Cardiac muscle cell (in vitro differentiated cells and primary cell): ENCODE measurements at places on chromosomes 4 and X.

DNA sequence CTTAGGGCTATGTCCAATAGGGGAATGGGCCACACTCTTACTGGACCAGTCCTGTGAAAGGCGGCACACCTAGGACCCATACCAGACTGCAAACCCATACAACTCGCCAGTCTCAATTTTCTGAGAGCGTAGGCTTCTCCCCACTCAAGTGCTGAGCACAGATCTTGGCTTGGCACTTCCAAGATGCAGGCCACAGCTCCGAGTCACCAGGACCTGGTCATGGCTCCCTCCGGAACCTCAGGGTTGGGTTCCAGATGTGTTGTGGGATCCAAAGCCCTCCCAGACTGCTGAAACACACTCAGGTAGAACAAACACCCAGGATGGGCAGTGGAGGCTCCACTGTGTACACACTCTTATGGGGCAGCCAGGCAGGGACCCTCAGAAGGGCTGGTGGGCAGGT is 103.3 kb downstream of the TMEM144 start:
- no peak for DNase-seq

GRCh38 chr4:17285747-17286146 is 226.1 kb downstream of the QDPR start:
- DNase-seq, result no peak

DNA sequence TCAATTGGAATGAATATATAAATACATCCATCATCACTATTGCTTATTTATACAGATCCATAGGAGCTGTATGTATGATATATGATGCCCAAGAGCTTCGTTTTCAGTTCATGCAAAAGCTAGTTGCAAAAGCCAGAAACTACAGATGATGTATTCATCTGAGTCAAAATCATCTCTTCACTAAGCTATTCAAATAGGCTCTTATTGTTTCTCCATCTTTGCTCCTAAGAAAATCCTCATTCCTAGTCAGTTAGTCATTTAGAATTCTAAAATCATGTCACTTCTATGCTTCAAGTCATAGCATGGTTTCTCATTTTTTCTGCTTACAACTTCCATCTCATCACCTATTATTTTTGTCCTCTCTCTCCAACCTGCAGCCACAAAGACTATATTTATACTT is 300.1 kb upstream of the TRAM1L1 start:
- no peak for DNase-seq

- DNase-seq, result peak; percentile 36
These were observed 130.3 kb downstream of the ATP10D start for GRCh38 chr4:47615385-47615784.

DNA sequence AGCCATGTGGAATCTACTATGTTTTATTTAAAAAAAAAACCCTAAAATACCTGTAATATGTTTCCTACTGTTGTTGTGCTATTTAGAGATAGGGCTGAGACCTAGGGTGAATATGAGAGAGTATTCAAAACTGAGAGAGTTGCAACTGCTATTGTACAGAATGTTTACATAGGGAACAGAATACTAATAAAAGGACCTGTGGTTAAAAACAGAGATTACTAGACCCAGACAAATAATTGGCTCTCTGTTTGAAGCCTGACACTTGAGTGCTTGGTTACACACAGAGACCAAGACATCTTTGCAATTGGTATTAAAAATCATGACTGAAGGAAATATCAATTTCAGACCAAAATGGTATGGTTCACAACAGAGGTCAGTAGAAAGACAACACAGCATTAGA is 278.9 kb upstream of the GIMD1 start:
- no peak for DNase-seq

DNA sequence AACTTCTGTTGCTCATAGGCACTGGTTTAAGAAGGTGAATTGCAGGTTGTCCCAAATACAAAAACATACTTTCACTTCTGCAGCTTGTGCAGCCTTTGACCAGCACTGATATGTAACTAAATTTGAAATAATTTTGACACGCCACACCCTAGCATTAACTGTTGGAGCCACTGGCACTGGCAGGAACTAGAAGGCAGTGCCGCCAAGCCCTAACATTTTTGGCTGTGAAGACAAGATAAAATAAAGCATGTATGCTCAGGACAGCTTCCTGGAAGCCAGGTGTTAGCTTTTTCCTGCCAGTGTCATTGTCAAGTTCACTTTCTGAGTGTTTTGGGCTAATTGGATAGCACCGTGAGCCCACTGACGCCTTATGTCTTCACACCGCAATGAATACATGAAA is 65.3 kb upstream of the FBXW7 start:
- DNase-seq, result no peak

GRCh38 chr4:53640576-53641453 is 49.5 kb upstream of the LNX1 start:
- DNase-seq, result peak; percentile 39

- DNase-seq, result no peak
These were observed 137.5 kb downstream of the AMMECR1 start for GRCh38 chrX:110180176-110180927.

GRCh38 chr4:150577796-150578195 is 4.2 kb upstream of the MAB21L2 start:
- DNase-seq, result no peak

DNA sequence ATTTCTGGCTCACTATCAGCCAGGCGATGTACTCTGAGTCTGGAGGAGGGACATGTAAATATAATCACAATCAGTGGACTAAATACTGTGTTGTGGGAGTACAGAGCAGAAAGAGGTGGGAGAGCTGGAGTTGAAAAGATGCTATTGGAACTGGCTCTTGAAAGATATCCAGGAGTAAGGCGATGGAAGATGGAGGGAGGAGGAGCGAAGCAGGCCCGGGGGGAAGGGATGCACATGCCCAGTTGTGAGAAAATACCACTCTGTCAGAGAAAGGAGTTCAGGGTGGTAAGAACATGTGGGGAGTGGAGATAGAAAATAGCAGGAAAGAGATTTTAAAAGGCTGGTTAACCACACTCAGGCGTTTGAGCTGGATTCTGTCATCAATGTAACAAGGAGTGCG is 216.9 kb upstream of the ETNPPL start:
- no peak for DNase-seq

DNA sequence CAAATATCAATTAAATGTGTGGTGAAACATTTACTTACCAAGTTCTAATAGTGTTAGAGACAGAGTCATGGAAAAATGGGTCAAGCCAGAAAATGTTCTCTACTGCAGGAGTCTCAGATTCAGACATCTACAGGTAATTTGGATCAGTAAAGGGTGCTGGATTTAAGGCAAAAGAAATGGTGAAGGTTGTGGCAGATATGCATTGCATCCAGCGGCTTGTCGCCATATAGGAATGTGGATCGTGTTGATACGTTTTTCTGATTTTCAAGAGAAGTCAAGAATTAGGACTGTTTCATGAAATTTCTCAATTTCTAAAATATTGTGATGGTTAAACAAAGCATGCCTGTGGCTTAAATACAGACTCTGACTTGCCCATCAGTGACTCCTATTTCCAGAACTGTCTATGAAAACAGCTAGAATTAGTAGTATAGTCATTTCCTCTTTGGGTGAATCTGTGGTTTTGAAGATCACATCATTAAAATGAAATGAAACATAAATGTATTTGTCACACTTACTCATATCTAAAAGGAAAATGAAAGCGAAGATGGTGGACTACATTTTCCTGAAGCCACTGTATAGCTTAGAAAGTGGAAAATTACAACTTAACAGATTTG is 110.1 kb upstream of the VEGFC start:
- DNase-seq, result peak; percentile 73

DNA sequence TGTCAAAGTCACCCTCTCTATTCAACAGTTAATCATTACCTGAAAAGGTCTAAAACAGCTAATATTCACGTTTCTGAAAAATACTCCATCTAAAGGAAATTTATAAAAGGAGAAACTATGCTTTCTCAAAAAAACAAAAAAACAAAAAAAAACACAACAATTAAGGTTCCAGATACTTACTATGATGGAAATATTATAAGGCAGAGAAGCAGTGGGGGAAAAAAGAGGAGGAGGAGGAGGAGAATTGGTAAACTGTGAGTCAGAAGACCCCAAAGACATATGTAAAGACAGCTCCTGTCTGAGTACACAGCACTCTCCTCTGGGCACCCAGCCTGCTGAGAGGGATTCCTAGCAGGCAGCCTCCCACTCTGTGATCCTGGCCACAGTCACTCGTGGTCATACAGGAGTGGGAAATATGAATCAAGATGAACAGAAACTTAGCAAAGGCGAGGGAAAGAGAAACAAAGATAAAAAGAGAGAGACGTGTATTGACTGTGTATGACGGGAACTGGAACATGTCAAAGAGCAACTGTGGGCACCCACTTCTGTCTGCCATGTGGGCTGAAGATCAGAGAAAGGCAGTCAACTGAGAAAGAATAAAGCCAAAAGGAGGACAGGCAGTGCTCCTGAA is 12.5 kb downstream of the KLHL15 start:
- peak; percentile 49 for DNase-seq

DNA sequence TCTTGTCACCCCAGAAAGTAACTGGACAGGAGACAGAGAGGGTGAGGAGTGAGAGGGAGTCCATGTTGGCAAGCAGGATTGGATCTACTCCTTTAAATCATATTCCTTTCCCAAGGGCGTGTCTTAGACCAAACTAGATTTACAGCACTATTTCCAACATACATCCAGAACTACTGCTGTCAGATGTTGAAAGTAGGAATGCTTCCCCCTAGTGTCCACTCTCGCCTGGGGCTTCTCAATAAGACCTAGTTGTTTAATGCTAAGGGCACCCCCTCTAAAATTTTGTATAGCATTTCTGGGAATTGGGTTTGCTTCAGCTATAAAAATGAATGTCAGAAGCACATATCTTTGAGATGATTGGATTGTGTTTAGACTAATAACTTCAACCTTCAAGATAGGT is 13.3 kb downstream of the OFD1 start:
- DNase-seq, result peak; percentile 60

DNA sequence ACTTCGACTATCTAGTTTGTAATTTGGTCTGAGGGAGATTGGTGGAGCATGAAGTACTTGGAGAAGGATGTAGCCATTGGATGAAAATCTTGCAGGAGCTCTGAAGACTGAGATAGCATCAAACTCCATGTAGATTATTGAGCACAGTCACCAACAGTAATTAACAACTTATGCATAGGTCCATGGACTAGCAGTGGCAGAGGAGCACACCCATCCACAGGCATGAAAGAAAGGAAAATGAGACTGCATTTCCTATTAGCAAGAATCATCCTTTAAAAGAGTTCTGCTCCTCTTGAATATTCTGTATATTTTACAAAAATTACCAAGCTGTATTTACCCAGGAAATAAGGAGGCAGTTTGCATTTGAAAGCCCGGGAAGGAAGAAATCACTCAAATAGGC is 529.4 kb upstream of the ACTRT1 start:
- DNase-seq, result no peak

GRCh38 chrX:21958916-21959315 is 18.4 kb downstream of the SMS start:
- DNase-seq, result peak; percentile 50

DNA sequence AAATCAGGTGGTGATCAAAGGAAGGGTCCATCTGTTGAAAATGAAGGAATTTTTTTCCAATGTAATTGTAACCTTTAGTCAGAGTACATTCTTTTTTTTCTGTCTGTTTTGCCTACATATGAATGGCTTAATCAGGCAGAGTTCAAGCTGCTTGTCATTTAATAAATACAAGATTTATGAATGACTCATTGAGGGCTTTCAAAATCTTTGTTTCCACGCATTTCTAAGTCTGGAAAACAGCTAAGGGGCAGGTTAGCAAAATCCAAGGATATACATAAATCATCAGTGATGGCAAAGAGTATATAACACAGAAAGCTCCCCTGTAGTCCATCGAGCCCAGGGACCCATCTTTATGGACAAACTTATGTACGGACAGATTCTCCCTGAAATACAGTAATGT is 1.8 kb downstream of the CA5B start:
- no peak for DNase-seq

DNA sequence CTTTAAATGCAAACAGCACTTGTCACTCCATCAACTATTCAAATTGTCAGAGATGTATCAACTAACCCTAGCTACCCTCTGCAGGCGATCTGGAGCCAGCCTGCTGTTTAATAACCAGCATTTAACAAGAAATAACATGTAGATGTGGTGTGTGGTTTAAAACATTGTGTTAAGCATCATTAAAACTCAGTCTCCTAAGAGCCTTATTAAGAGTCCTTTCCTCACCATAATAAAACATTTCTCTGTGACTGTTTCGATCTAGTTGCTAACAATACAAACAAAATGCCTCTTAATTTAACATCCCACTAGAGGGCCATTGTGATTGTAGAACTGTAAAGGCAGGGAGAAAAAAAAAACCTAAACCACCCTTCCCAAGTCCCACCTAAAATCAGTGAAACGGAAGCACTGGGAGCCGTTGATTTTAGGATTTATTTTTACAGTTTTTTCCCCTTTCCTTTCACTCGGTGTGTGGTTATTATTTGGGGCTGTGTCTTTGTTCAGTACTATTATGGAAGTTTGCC is 708.6 kb downstream of the C4orf33 start:
- DNase-seq, result no peak

- no peak for DNase-seq
These were observed 944.4 kb upstream of the GRID2 start for GRCh38 chr4:91359041-91360031.

DNA sequence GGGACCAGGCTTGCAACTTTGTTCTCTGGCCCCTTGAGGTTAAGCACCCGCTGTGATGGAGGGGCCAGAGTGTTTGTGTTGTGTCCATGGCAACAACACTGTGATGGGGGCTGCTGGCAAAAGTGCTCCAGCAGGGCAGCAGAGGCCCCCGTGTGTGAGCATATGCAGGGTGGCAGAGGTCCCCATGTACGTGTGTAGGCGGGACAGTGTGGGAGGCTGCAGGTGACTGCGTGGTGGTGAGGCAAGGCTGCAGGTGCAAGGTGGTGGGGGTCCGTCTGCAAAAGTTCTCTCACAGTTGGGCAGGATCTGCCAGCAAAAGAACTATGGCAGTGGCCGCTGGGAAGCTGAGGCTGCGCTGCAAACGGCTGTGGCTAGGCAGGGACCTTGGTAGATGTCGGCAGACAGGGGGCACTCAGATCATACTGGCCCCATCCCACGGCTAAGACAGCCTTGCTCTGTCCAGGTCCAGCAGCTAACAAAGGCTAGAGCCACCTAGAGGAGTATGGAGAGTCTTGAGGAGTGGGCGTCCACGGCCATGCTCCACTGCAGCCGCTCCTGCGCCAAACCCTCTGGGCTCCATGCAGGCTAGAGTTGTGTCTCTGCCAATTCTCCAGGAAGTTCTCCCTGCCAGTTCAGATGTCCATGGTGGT is 46.8 kb upstream of the PASD1 start:
- DNase-seq, result no peak

- DNase-seq, result peak; percentile 33
These were observed 64.0 kb upstream of the FGF13 start for GRCh38 chrX:138775517-138775916.

DNA sequence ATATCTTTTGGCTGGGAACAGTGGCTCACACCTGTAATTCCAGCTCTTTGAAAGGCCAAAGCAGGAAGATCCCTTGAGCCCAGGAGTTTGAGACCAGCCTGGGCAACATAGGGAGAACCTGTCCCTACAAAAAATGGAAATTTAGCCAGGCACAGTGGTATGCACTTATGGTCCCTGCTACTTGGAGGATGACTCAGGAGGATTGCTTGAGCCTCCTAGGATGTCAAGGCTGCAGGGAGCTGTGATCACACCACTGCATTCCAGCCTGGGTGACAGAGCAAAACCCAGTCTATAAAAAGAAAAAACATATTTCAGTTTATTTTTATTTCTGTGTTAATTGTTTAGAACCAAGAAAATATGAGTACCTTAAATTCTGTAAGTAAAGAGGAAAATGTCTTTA is 123.7 kb downstream of the CBR4 start:
- DNase-seq, result no peak
